ENCODE measurements at places on chromosomes 2 and 18.

- DNase-seq = no peak
Measured at GRCh38 chr2:239563561-239563960, 162.7 kb upstream of the HDAC4 start.

- DNase-seq = no peak
Measured at GRCh38 chr18:35192415-35192814, 48.4 kb upstream of the ZNF397 start.

DNA sequence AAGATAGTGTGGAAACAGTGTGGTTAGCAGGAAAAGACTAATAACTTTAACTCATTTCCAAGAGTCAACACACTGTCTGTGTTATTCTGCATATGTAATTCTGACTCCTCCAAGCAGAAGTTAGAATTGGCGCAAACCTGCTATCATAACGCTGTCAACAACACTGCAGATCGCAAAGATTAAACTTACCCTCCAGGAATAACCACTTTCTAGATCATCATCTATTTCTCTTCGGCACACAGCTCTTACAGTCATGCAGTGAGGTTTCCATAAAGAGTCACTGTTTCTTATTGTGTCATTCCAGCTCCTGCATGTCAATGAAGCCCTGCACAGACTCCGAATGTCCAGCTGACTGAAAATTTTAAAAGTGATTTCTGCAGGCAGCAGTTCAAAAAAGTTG lies 2.4 kb downstream of the FBXO48 start:
- DNase-seq = no peak

- DNase-seq = no peak
Measured at GRCh38 chr2:170218456-170218855, 40.5 kb downstream of the MYO3B start.

- DNase-seq = no peak
Measured at GRCh38 chr2:189676471-189676870, 2.0 kb downstream of the ANKAR start.

GRCh38 chr2:56191617-56192016 lies 7.8 kb downstream of the CCDC85A start:
- peak; percentile 70 for DNase-seq

DNA sequence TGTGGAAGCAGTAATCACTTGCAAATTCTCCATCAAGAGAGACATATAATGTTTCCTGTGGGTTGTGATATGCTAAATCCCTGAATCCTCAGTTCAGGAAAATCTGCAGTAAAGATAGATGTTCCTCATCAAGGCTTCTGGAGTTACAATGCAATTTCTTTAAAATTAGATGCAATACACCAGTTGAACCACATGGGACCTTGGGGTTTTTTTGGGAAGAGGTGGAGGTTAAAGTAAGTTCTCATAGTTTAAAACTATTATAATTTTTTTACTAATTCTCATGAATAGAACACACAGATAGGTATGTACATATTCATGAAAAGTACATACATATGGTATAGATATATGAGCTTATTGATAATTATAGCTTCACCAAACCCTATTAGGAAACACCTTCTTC lies 496.2 kb downstream of the SATB2 start:
- no peak for DNase-seq

- no peak for DNase-seq
Measured at GRCh38 chr18:26696308-26696707, 148.0 kb upstream of the KCTD1 start.

DNA sequence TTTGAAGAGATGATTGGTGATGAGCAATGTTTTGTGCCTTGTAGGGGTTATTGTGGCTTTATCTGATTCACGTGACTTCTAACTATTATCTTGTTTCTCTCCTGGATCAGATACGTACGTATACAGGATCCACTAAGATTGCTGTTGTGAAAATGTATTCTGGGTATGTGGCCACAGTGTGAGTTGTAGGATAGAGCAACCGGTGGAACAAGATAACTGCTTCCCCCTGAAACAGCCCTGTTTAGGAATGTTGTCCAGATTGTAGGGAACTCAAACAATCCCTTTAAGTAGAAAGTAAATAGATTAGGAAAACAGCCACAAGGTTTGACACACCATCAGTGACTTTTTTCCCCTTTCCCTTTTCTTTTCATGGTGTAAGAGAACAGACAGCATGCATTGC lies 22.3 kb upstream of the MBOAT2 start:
- DNase-seq = no peak

GRCh38 chr2:72678024-72678423 lies 147.8 kb downstream of the EXOC6B start:
- no peak for DNase-seq

DNA sequence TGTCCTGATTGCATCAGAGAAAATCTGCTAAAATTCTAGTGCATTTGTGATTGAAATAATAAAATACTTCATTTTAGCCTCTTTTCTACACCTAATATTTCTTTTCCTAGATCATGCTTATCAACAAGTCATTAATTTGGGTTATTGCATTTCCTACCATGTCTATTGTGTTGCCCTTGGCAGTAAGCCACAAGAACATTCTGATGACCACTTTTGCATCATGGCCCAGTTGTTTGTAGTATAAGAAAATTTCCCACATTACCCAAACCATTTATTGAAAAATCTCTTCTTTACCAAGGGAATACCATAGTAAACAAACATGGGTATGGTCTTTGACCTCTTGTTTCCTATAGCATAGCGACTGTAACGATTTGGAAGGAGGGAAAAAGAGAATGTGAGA lies 76.3 kb downstream of the R3HDM1 start:
- no peak for DNase-seq

DNA sequence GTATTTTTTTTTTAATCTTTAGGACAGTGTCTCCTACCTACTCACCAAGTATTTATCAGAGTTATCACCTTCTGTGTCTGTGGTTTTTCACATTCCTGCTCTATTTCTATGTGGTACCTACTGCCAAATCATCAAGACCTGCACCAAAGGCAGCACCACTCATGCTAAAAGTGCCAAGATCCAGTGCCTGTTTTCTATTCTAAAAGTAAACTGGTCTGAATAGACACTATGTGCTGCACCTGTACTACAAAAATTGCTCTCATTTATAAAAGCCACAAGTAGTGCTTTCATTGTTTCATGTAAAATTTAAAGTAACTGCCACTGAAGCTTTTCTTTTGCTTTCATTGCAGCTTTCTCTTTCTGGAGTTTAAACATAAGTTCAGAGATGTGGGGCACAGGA lies 103.9 kb upstream of the GULP1 start:
- no peak for DNase-seq

GRCh38 chr2:71564361-71564760 lies 111.0 kb downstream of the DYSF start:
- DNase-seq = no peak

GRCh38 chr18:27674411-27674810 lies 489.3 kb upstream of the CHST9 start:
- DNase-seq = no peak

- no peak for DNase-seq
Measured at GRCh38 chr2:198571393-198571792, 767.0 kb downstream of the PLCL1 start.

DNA sequence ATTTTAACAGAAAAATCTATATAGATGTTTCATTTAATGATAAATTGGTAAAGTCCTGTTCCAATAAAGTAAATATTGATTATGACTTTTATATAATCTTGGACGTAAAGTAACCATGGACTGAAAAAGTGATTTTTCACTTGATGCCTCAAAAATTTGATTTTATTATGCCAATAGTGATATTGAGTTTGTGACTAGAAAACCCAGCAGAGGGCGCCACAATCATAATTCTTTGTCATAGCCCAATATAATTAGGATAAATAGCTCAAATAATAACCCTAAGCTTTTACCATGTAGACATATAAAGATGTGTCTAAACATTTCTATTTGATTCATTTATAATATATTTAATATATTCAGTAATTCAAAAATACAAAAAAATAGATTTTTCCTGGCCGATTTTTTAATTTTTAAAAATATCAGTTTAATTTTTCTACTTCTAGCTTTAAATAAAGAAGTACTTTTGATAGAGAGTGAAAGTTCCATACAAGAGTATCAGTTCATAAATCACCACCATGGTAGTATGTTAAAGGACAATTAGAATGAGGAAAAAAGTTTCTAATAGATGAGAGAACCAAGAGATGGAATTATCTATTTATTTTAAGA lies 30.7 kb downstream of the CAMKMT start:
- DNase-seq = no peak

- no peak for DNase-seq
Measured at GRCh38 chr2:210557721-210558120, 1.3 kb downstream of the CPS1 start.

DNA sequence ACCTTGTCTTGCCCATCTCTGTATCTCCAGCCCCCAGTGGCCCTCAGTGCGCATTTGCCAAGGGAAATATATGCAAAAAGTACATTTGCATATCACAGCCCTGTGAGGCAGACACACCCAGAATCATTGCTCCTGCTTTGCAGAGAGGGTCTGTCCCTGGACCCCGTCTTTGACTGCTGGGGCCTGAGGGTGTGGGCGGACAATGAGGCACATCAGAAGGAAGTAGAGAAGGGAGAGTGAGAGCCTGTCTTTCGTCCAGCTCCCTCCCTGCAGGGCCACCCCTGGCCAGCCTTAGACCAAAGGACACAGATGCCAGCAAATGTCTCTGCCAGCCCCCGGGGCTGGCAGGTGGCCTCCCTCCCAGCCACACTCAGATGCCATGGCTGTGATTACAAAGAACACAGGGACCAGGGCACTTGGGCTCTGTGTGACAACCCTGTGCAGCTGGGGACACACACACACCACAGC lies 516.2 kb upstream of the MYT1L start:
- no peak for DNase-seq

DNA sequence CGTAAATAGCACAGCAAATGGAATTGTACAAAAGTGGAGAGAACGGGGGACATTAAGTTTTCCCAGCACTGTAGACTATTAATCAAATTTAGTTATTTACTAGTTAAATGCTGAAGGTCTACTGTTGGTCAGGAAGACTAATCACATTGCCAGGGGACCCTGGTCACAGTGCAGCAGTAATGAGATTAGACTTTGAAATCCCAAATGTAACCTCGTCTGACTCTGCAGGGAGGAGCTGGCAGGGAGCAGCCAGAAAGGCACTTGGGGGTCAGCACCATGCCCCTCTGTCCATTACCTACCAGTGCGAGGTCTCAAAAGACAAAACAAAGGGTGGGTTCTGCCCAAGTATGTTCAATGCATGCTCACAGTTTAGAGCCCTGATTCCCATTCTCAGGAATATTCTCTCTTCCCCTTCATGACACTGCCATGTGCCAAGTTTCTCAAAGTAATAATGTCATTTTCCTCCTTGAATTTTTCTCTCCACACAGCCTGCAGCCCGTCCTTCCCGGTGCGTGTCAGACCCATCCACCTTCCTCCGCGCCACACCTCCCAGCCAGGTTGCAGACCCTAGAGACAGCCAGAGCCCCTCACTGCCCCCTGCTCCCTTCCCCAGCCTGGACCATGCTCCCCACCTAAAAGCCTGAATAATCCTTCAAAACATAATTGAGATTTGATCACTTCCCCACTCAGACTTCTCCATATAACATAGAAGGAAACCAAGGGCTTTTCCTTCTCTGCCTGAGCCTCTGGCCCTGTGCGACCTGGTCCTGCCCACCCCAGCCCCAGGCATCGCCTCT lies 52.5 kb downstream of the TMEM18 start:
- DNase-seq = peak; percentile 80

- peak; percentile 55 for DNase-seq
Measured at GRCh38 chr18:23738151-23738550, 48.9 kb downstream of the LAMA3 start.

DNA sequence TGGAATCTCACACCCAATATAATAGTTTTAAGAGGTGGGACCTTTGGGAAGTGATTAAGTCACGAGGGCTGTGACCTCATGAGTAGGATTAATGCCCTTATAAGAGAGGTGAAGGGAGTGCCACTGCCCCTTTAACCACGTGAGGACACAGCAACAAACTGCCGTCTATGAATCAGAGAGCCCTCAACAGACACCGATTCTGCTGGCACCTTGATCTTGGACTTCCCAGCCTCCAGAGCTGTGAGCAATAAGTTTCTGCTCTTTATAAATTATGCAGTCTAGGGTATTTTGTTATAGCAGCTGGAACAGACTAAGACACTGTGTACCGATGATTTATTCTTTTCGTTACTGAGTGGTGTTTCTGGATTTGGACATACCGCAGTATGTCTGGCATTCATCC lies 56.2 kb downstream of the RRM2 start:
- no peak for DNase-seq

DNA sequence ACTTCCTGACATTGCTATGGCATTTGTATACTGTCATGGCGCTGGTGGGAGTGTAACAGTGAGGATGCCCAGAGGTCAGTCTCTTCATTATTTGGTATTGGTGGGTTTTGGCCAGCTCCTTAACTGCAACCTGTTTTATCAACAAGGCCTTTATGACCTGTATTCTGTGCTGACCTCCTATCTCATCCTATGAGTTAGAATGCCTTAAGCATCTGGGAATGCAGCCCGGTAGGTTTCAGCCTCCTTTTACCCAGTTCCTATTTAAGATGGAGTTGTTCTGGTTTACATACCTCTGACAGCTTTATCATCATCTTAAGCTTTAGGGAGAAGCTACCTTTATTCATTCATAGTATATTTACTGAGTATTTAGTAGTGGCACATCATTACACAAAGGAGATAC lies 103.8 kb downstream of the RAPGEF4 start:
- DNase-seq = no peak

DNA sequence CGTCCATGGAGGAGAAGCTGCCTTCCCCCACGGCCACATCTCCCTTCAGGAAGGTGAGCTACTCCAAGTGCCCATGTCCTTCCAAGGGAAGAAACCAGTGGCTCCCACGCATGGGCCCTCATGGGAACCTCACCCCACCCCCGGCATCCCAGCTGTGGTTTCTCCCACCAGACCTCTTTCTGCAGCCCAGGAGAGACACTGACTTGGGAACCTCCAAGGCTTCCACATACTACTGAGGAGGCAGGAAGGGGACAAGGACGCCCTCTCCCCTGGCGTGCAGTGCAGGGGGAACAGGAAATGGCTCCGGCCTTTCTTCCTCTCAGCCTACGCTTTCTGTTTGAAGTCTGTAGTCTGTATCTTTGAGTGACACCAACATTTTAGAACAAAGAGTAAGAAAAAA lies 104.5 kb upstream of the EPC2 start:
- DNase-seq = no peak

GRCh38 chr2:224925061-224925809 lies 117.0 kb downstream of the DOCK10 start:
- DNase-seq = no peak

DNA sequence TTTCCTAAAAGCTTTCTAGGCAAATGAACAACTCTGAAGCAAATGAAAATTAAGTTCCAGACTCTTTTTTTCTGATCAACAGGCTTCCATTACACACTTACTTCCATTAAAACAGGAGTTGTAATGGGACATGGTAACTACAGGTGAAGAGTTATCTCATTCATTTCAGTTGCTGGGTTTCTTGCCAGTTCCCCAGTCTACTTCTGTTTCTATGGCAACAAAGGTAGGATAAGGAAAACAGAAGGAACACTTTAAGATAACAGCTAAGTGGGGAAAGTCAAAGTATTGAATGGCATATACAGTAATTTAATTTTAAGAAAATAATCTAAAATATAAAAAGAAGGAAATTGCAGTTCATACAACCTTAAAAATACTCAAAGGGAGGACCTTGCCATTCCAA lies 25.1 kb downstream of the BAZ2B start:
- no peak for DNase-seq

- no peak for DNase-seq
Measured at GRCh38 chr2:197866455-197866854, 62.1 kb downstream of the PLCL1 start.

All from esophagus muscularis mucosa (tissue), 4 donors.